Cerebellum (tissue), 4 donors: ENCODE measurements at places on chromosomes 3 and 15. TPM values are rescaled to one million over a fixed set of nuclear protein-coding genes. Genes with fewer than 3 reads are reported as not detected.

- DNase-seq, result no peak
Observed at GRCh38 chr3:172125053-172125452, 85.7 kb downstream of the FNDC3B start.

DNA sequence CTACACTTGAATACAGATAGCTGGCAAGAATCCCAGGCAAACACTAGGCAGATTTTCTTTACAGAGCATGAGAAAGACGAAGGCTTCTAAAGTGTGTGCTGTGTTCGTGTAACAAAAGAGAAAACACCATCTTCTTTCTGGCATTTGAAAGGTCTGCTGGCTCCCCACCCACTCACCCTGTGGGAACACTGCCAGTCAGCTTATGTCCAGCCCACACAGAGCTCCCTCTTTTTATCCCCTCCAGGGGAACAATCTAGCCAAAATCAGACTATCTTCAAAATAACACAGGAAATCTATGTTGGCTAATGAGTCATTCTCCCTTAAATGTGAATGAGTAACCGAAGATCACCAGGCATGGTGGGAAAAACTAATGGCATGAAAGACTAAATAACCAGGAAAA is 45.6 kb upstream of the PAQR5 start:
- DNase-seq, result peak; percentile 20

PLA2G4E gene
- not detected for total RNA-seq

DNA sequence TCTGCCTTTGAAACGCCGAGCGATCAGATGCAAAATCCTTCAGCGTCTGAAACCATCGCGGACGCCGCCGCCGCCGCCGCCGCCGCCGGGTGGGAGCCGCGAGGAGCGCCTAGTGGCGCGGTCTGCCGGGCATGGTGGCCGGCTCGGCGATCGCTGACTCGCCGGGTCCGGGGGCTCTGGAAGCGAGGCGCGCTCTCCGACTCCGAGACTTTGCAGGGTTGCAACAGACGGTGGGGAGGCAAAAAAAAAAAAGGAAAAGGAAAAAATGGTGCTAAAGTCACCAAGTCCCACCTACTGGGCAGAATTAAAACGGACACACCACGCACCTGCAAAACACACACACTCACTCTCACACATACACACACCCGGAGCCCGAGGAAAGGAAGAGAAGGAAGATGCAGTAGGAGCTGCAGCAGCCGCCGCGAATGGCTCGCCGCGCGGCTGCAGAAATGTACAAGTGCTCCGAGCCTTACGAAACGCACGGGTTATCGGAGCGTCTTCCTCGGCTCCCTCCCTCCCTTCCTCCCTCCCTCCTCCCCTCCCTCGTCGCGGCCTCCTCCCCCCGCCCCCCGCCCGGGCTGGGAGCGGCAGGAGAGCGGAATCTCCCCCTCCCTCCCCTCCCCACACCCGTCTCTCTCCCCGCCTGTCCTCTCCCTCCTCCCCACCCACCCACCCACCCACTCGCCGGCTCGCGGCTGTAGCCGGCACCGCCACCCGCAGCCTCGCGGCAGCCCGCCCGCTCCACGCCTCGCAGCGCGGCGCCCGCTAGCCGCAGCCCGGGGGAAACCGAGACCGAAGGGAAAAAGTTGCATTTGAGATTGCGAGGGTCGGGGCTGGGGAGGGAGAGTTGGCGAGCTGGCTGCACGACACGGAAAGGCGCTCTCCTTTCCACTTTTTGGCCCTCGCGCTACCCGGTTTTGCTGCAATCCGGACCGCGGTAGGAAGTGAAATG is at the start of gene NTRK3:
TSS of gene NTRK3 (minus strand) at position 461 of the 952 bp plus-strand sequence. CDS start 586 bp downstream, outside the sequence.
- DNase-seq, result peak; percentile 80

DNA sequence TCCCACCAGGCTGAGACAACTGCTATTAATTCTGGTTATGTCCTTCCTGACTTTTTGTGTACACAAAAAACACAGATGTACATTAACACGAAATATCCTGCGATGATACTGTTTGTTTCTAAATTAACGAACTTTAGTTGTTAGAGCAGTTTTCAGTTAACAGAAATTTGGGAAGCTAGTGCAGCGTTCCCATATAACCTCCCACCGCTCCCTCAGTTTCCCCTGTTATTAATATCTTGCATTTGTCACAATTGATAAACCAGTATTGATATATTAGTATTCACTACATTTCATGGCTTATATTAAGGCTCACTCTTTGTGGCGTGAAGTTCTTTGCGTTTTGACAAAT is 45.3 kb upstream of the RNU6-1 start:
- DNase-seq, result no peak

GRCh38 chr3:51718547-51719409 is 11.9 kb downstream of the GRM2 start:
- DNase-seq, result peak; percentile 22

DNA sequence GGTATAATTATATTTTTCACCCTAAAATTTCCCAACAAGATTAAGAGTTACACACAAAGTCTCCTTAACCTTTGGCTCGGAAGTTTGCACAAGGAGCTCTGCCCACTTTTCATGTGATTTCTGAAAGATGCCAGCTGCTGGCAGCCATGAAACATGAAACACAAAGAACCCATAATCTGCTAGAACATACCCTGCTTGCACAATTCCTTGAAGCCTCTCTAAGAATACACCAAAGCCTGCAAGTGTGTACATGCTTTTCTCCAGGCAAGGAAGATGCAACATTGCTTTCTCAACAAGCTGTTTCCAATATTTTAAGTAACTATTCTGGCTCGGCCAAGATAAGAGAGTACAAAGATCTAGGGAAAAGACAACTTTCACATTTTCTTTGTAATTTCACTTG is 182.0 kb upstream of the WNT5A start:
- DNase-seq, result no peak

DNA sequence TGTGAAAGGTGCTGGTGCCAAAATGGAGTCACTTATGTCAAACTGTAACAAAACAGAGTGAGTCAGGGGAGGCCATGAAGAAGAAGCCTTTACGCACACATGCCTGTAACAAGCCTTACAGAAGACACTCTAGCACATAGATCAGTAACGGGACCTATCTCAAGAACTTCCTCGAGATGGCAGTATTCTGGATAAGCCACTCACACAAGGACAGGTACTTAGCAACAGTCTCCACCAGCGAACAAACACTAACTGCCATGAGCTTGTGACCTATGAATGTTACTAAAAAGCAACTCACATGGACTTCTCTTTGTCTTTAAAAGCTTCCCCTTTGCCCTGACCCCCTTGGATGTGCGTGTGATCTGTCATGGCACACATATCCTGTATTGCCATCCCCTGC is 235.1 kb downstream of the CD47 start:
- DNase-seq, result no peak

DNA sequence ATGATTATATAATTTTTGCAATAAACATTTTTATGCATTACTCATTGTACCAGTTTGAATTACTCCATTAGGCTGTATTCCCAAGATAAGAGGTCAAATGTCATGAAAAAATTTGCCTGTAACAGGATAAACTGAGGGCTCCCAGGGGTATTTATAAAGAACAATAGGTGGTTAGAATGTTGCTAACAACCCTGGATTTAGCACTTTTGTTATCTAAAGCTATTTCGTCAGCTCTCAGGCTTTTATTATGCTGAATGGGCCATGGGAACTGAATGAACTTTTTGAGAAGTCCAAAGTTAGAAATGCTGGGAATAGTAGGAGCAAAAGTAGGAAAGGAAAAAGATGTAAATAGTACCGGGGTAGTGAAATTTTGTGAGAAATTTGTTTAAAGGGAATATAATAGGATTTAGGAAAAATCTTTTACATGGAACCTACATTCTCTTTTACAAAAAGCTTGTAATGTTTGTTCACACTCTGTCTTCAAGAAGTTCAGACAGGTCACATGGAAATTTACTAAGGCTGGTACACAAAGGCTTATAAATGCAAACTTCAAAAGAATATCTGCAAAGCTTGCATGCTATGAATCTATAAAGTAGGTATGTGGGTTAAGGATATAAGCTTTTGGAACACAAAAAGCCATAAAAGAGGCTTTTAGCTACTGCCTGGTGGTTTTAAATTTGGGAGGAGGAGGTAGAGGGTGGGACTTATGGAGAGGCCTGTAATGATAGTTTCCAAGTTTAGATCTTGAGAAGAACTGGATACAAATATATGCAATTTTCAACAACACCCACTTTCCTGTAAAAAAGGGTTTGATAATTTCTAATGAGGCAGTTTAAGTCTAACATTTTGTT is 445.8 kb upstream of the NAALADL2 start:
- DNase-seq, result no peak

DNA sequence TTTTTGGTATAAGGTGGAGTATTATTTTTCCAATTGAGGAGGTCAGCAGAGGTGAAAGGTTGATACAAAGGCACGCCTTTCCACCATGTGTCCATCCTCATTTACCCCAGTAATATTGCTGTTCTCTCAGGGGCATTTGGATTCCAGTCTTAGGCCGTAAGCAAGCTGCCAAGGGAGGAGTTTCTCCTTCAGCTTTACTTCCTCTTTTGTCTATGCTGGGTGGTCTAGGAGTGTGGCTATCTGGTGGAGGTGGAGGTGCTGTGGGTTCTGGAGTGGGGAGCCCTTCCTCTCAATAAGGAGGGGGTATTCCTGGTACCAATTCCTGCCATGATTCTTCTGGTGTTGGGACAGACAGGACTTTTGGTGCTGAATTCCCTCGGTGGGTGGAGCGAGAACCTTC is 340.6 kb downstream of the KCNH8 start:
- no peak for DNase-seq

- DNase-seq, result no peak
Observed at GRCh38 chr3:171813897-171814460, 3.7 kb upstream of the PLD1 start.

DAZL gene
- total RNA-seq, result 0.09 TPM

GRCh38 chr15:81480645-81481053 is 106.6 kb upstream of the TMC3 start:
- DNase-seq, result peak; percentile 51

- no peak for DNase-seq
Observed at GRCh38 chr3:134829721-134830120, 34.7 kb downstream of the EPHB1 start.

DNA sequence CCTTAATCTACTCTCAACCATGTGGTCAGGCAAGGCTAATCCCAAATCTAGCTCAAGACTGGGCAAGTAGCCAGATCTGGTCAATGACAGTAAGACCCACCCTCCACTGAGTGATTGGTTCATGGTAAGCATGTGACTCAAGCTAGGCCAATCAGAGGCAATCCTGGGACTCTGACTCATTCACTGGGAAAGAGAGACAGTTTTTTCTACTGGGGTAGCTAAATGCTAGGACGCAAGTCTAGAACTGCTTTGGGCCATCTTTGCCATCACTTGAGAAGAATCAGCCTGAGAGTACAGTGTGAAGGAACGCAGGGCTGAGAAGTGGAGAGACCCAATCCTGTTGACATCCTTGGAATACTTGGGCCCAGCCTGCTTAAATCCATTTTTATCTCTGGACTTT is 9.4 kb upstream of the RAD18 start:
- no peak for DNase-seq

- DNase-seq, result no peak
Observed at GRCh38 chr3:13686367-13687160, 137.6 kb downstream of the FBLN2 start.

DNA sequence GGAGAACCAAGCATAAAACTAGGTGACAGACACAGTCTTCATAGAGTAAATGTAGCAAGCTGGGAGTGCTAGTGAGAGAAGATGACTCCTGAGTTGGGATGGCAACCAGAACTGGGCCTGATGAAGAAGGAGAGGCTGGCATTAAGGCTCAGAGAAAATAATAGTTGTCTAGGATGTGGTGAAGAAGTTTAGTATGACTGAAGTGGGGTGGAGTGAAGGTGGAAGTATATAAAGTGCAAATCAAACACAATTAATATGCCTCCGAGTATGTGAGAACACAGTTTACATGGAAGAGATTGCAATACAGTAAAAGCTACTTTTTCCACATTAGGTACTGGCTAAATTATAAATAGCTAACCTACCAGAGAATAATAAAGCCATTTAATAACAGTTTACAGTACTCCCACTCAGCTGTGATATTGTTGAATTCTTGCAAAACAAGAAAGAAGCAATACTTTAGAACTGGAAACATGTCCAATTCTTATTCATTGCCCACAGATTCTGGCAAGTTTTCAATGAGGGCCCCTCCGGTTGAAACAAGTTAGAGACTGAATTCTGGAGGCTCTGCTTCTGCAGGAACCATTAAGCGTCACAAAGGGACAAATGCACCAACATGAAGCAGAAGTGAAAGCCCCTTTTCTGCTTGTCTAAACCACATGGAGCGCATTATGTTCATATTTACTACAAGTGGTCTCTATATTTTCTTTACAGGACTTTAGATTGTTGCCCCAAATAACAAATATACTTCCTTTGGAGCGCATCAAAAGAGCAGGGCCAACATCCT is 243.7 kb downstream of the SLC9A9 start:
- no peak for DNase-seq

GOLGA8Q gene
- total RNA-seq, result 1.6 TPM

GRCh38 chr3:142174559-142174958 is 25.2 kb upstream of the TFDP2 start:
- DNase-seq, result no peak

DNA sequence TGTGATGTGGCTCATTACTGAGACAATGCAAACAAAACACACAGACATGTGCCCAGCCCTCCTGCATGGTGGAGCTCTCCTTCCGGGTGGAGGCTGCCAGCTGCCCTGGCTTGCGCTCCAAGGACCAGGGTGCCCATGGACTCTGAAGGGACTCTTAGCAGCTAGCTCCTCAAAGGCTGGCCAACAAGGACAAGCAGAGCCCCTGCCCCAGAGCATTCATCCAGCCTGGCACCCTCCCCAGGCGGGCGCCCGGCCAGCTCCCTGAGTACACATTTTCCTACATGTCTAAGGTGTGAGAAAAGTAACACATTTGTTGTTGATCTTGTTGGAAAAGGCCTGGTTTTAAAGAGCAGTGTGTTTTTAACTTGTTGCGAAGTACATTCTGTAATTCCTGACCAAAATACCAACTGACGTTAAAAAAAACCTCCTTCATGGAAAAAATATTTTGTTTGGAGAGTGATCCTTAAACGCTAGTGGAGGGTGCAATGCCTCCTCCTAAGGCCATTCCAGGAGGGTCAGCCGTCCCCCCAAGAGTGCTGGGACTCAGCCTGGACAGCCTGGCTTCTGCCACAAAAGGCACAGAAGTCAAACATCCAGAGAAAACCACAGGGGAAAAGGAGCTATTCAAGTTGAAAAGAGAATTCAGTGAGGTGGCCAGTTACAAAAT is 86.9 kb downstream of the KLF15 start:
- DNase-seq, result peak; percentile 25

- no peak for DNase-seq
Observed at GRCh38 chr15:51232581-51232980, 105.8 kb downstream of the CYP19A1 start.

GADL1 gene
- 0.27 TPM for total RNA-seq

- DNase-seq, result no peak
Observed at GRCh38 chr15:41025393-41025792, 72.1 kb downstream of the CHAC1 start.
